ENCODE measurements at places on chromosomes 13 and 19.

DNA sequence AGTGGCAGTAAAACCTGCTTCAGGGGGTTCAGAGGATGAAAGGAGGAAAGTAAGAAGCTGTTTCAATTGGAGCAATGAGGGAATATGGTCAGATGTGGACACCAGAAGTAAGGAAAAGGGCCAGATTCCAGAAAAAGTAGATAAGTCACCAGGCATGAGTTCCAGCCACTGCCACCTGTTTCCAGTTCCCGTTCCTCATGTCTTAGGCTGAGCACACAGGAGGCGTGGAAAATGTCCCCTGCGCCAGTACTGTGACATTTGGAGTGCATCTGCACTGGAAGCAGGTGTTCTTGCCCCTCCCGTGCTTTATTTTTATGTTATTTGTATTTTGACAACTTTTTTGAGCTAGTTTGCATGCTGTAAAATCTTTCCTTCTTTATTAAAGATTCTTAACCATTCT, 25.3 kb downstream of the LMO7 start:
- no peak for DNase-seq

DNA sequence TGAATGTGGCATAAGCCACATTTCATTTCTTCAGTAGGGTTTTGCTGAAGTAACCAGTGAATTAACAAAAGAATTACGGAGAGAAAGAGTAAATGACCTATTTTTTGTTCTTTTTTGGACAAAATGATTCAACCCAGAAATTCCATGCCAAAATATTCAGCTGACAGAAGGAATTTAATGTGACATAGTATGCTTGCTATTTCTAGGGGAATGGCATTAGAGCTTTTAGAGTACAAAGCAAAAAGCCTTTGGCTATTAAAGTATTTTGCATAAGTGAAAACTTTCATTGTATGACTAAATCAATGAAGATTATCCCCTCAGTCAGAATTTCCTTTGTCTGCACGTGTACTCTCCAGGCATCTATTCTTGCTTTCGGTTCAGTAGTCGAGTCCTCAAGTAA, 465.3 kb downstream of the COG6 start:
- no peak for DNase-seq

- no peak for DNase-seq
Measured at GRCh38 chr19:3769494-3769893, 2.5 kb downstream of the RAX2 start.

DNA sequence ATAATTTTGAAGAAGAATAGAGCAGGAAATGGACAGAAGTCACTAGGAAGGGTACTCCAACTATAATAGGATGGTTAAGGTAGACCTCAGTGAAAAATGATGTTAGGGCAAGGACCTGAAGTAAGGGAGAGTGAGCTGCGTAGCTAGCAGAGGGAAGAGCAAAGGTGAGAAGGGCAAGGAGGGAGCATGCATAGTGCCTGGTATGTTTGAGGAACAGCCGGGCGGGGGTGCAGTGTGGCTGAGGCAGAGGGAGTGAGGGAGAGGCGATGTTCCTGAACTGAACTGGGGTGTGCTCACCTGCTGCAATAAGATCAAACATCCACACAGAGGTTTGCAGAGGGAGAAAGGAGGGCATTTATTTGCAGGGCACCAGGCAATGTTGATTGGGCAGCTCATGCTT, 110.4 kb downstream of the DNAJC15 start:
- no peak for DNase-seq

DNA sequence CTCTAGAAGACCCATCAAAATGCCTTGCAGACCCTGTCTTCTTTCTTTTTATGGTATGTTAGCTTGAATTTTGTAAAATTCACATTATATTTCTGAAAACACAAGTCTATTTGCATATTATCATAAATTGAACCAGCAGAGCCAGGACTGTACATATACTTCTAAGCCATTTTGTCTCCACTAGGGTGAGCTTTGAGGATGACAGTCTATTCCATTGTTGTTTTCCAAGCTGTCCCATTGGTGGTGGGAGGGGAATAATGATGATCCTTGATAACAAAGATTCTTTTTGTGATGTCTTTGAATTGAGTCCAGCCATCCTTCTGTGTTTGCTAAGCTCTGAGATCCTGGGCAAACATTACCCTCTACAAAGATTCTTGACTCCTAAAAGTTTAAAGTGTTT, 359.3 kb upstream of the PCDH20 start:
- DNase-seq = no peak

DNA sequence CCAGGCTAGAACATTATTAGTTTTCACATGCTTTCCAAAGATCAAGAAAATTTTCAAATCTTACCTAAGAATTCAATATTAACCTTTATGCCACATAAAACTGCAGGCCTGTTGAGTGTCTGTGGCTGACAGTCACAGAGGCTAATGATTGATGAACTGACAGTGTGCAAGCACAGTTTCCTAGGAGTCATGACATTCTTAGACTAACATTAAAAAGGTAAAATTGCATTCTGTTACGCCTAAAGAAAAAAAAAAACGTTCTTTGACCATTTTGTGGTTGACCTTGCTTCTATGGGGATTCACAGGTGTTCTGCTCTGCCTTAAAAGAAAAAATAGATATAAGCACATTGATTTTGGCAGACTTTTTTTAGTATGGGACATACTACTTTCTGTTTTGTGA, 1776.2 kb downstream of the PCDH9 start:
- DNase-seq = no peak

DNA sequence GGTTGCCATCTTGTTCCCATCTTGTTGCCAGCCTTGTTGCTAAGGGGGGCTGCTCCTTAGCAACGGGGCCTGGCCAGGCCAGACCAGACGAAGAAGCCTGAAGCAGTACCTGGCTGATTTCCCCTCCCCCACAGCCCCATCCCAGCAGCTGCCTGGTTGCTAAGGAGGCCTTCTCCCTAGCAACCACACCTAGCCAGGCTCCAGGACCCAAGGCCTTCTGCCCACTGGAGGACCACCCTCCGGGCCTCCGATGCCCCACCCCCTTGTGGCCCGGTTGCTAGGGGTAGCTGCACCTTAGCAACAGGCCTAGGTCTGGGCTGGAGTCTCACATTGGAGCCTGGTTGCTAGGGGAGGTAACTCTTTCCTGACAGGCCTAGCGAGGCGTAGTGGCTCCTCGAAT, 3.9 kb downstream of the PRRG2 start:
- DNase-seq = no peak

- no peak for DNase-seq
Measured at GRCh38 chr13:30806784-30807183, 71.4 kb downstream of the ALOX5AP start.

GRCh38 chr19:33246709-33247440, 21.2 kb upstream of the SLC7A10 start:
- no peak for DNase-seq

- no peak for DNase-seq
Measured at GRCh38 chr13:71877256-71877653, 10.3 kb upstream of the DACH1 start.

DNA sequence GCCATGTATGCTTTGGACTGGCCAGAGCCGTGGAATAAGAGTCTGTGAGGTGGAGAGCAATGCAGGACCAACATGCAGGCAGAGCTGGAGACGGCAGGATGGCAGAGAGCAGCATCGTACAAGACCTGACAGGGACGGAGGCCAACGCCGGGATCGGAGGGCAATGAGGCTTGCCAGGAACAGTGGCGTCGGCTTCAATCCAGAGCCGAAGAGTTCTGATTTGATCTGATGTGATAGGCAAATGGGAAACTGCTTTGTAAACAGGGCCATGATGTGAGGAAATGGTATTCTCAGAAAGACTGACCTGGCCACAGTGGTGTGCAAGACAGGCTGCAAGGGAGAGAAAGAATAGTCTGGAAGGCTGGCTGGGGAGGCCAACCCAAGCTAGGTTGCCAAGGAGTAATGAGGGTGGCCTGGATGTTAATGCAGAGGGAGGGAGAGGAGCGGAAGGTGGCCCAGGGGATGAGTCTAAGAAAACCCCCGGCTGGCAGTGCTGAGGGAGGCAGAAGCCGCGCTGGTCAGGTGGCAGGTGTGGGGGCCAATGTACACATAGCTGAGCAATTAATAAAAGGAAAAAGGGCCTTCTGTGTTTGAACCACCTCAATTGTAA, 26.7 kb downstream of the RCBTB2 start:
- peak; percentile 58 for DNase-seq

- DNase-seq = no peak
Measured at GRCh38 chr19:19202707-19203011, 555 bp downstream of the NR2C2AP start.

DNA sequence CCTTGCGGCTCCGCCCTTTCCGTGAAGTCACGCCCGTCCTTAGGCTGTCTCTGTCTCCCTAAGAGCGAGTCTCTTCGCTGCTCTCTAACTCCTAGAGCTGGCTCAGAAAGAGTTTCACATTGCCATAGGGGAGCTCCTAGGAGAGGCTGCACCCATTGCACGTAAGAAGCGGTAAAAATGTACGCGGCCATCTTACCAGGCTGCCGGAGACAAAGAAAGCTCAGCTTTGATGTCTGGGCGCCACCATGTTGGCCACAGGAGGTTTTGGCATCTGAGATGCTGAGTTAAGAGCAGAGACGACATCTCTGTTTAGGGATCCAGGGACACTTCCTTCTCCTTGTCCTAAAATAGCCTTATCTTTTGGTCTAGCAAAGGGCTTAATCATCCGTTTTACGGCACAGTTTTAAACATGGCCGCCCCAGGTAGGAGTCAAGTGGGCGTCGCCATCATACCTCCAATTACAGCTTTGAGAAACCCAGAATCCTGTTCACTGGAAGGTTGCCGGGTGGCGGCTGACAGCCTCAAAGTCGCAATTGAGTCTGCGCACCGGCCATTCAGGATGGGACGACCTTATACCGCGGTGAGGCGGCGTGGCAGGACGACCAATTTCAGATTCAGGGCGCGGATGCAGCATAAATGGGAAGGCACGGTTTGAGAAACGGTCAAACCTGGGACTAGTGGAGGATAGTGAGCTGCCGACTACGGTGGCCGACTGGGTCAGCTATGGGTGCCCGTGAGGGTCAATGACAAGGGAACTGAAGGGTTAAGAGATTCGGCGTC, at the start of gene ZNF793:
Gene ZNF793, plus strand, starts transcription at position 553 of the 780 bp plus-strand sequence. CDS start 16,501 bp downstream, outside the sequence.
- peak; percentile 73 for DNase-seq

DNA sequence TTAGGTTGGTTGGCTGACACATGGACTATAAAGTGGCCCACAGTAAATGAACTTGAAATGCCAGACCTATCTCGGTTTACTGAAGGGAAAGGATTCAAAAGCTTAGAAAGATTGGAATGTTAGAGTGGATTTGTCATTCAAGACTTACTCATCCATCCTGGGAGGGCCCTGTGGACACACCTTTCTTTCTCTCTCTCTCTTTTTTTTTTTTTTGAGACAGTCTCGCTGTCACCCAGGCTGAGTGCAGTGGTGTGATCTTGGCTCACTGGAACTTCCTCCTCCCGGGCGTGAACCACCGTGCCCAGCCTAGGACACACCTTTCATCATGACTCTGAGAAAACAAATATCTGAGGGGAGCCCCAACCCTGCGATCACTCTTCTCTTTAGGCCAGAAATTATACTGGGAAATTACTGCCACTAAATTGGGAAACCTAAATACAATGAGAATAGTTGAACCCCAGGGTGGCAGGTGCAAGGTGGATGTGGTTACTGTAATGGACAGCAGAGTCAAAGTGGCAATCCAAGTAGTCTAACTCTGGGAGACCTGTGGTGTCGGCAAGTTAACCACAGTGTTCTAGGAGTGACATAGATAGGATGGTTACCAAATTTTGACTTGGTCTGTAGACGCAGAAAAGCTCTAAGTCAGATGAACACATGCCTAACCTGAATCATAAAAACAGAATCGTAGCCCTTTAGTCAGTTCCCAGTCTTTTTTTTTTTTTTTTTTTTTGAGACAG, 47.1 kb upstream of the ZMYM5 start:
- no peak for DNase-seq

- peak; percentile 39 for DNase-seq
Measured at GRCh38 chr13:39602277-39602613, 748 bp downstream of the LHFPL6 start.

GRCh38 chr13:39563470-39563735, 39.6 kb downstream of the LHFPL6 start:
- DNase-seq = no peak

- no peak for DNase-seq
Measured at GRCh38 chr19:2207991-2208860, 27.9 kb downstream of the PLEKHJ1 start.

DNA sequence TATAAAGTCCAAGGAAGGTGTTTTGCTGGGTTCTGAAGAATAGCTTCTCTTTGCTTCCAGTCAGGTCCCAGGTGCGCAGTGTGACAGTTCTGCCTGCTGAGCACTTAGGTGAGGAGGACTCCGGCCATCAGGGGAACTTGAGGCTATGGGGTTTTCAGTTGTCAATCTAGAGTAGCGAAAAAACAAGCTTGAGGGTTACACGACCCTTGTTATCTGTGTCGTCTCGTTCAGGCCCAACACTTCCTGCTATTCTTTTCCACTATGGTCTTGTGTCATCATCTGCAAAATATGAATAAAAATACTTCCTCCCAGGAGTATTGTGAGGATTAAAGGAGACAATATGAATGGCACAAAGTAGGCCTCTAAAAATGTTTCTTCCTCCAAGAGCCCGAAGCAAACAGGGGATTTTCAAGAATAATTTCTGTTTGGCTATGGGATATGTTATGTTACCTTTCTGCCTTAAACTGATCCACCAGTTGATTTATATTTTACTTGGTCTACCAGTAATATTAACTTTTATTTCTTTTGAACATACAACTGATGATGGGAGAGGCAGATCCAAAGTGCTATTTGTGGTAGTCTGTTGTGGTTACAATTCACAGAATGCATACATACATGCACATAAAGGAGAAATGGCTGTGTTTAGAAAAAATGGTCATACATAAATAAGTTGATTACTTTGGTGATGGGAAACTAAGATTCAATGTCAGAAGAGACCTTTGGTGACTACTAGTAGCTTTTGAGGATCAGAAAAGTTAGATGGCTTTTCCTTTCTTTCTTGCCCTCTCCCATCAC, 40.5 kb upstream of the RCBTB2 start:
- no peak for DNase-seq

GRCh38 chr13:40453351-40454021, 213.0 kb downstream of the FOXO1 start:
- DNase-seq = no peak

- DNase-seq = no peak
Measured at GRCh38 chr13:108266321-108266990, 3.1 kb upstream of the TNFSF13B start.

DNA sequence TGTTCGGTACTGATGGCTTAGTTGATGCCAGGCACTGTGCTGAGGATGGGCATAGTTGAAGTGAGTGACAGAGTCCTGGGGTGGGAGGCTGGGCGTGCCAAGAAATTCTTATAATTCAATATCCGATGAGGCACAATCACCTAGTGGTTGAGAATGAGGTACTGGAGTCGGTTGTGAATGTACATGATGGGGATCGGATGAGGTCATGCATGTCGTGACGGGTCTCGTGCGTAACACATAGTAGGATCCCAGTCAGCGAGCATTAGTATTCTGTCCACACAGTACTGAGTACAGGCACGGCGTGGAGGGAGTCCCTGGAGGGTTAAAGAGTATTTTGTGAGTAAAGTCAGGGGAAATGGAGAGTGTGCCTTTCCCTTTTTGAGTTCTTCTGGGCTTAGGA, 2.8 kb downstream of the SAFB start:
- DNase-seq = no peak

DNA sequence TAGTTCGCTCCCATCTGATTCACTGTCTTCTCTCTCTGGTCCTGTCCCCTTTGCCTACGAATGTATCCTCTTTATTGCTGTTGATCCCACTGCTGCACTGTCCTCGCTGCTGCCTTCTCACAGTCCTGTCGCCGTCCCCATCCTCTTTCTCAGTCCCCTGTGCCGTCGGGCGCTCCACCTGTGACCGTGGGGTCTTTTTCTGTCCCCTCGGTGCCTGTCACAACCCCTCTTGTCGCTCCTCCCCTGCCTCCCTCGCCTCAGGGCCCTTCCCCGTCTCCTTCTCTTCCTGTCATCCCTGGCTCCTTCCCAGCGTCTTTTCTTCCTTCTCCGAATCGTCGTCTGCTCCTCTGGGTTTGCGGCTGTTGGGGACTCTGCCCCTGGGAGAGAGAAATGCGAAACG, 32.3 kb downstream of the SYT3 start:
- DNase-seq = no peak

Data from SHP77 treated with DMSO at 0.1 percent for 48 hours (cell line).